Jurkat, Clone E6-1 (cell line): ENCODE measurements at places on chromosomes 3 and 15.

GRCh38 chr3:34360713-34361112, 562.3 kb downstream of the PDCD6IP start:
- no peak for DNase-seq

- no peak for DNase-seq
Observed at GRCh38 chr3:171149526-171150116, 123.1 kb upstream of the SLC2A2 start.

DNA sequence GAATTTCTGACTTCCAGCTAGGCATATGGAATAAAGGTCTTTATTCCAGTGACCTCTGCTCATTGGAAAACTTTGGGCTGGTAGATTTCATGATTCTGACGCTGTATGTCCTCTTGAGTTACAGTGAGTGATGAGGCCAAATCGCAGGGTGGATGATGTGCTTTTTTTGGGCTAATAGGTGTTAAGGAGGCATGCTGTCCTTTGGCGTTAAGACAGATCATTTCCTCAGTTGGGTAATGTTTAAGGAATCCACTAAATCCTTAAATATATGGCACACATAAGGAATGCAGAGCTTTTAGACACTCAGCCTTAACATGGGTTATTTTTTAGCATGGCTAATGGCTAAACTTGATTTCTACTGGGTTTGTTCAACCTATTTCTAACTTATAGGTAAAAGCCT, 87.9 kb downstream of the LPP start:
- DNase-seq, result no peak

- DNase-seq, result no peak
Observed at GRCh38 chr15:29433050-29433318, 163.4 kb upstream of the NSMCE3 start.

DNA sequence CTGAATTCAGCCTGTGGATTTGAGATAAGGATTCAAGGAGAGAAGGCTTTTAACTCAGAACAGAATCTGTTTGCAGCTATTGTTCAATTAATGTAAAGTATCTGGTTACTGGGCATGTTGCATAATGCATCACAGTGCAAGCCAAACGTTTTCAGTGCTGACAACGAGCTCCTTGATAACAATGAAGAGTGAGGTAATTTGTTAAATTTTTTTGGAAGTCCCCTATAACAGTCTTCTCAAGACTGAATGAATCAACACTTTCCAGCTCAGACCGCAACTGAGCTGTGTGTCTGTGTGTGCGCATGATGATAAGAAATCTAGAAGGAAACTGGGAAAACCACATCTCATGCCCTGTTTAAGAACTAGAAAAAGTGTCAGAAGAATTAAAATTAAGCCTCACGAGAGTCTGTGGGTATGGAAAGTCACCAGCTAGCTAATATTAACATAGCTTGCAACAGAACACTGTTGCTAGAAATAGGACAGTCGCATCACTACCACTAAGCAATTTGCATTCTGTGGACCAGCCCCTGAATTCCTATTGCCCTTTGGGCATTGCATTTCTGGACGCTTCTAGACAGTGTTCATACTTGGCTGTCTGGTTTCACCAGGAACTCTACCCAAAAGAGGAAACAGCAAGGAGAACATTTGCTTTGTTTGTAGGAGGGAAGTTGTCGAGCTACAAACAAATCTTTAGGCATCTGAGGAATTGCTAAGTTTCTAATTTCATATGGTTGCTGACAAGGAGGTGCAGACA, 43.7 kb upstream of the ATP2C1 start:
- DNase-seq, result peak; percentile 99

DNA sequence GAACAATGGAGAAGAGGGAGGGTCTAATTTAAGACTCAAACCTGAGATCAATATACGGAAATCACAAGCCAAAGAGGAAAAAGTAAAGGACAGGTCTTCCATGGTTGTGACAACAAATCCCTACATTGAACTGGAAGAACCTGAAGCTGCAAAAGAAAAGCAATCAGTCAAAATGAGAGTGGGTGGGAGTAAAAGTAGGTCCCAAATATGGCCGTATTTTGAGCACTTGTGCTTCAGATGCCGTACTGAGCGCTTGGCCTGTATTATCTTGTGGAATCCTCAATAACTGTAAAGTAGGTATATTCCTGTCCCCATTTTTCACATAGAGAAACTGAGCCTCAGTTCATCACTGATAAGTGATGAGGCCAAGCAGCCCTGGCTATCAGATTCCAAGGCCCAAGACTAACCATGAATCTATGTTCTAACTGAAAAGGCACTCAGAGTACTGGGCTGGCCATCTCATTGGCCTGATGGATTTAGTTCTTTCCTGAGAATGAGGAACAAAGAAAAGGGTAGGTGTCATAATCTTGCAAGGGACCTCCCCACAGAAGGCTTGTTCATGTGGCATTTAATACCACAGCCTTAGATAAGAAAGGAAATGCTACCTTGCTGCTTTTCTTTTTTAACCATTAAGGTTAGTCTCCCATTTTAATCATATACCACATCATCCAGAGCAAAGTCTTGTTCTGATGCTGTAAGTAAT, 52.5 kb downstream of the LRRN1 start:
- DNase-seq, result no peak
